GM23338 (cell line): ENCODE measurements at places on chromosomes 1 and 21.

DNA sequence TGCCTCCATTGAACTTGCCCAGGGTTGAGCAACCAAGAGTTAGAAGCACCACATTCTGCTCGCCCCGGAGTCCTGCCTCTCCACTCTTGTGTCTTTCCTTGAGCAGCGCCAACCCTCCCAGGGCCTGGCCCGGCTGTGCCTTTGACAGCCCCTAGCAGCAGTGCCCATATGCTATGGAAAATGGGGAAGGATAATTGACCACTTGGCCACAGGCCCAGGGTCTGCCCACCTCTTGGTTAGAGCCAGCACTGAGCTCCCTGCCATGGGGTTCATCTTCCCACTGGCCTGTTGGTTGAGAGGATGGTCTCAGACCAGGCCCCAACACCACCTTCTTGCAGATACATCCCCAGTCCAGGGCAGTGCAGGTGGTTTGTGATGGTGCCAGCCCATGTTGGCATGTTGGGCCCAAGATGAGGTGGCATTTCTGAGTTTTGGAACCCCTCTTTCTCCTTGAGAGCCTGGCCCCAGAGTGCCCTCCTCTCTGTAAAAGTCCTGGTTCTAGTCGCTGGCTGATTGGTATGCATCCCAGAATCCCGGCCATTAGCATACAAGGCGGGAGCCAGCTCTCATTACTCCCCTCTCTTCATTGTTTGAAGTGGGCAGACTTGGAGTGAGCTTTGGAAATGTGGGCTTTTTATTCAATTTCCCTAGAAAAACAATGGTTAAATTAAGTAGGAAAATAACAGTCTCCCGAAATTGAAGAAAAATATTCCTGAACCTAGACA, 7.6 kb downstream of the ARHGEF10L start:
- DNase-seq, result peak; percentile 86

GRCh38 chr1:53642215-53642555, 96.8 kb downstream of the GLIS1 start:
- DNase-seq, result no peak

DNA sequence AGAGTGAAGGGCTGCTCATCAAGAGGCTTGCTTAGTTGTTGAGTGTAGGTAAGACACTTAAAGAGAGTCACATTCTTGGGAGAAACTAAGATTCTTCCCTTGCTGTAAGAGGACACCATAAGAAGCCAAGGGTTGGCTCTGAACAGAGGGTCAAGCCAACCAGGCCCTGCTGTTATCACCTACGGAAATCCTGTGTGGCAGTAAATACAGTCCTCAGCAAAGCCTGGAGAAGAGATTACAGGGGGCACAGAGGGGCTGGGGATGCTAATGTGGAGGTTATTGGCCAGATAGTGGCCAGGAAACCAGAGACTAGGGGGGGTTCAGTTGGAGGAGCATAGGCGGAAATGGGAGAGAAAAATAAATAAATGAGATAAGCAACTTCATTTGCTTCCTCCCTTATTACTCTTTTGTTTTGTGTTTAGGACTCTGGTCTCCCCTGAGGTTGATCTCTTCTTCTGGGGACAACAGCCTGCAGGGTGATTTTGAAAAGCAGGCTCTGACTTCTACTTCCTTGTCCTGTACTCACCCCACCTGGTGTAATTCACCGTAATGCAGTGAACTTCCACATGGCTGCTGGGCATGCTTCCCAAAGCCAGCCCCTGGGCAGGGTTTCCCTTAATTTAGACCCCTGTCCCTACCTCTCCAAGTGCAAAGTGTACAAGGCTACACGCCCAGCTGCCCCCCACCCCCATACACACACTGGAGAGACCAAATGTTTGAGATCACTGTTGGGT, 40.9 kb downstream of the MTARC1 start:
- DNase-seq, result no peak

GRCh38 chr1:63675420-63675931, 82.3 kb downstream of the PGM1 start:
- DNase-seq, result no peak

DNA sequence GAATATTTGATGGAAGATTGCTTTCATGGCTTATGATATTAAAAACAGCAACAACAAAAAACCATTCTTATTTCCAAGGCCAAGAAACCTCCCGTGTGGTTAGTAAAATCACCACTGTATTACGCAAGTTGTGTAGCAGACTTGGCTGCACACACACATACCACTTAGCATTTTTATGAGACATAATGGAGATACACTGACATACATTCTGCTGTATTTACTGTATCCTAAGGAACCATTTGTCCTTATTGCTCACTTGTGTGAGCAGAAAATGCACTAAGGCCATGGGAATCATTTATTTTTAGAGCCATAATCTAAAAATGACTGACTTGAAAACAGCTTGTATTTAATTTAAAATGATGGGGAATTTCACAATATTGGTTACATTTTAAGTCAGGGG, 584 bp upstream of the C1orf141 start:
- no peak for DNase-seq

- DNase-seq, result no peak
These were observed 27.9 kb downstream of the PCSK9 start for GRCh38 chr1:55067022-55067778.

- DNase-seq, result no peak
These were observed 67.4 kb upstream of the ARTN start for GRCh38 chr1:43866201-43866600.

DNA sequence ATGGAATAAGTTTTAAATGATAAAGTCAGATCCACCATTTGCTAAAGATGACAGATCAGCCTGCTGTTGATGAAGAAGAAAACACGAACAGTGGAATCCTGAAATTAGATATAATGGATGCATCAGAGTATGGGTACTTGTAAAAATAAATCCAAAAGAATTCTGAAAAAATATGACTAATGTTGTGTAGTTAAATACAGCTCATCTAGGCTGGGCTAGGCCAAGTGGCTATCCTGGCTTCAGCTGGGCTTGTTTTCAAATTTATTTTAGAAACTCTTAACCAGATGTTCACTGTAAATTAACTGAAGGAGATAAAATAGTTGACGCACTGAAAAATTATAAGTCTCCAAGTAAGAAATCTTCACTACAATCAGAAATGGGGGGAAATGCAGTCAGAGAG, 7.4 kb upstream of the RGS2 start:
- DNase-seq, result no peak

- DNase-seq, result no peak
These were observed 62.0 kb upstream of the HOOK1 start for GRCh38 chr1:59752556-59753414.

GRCh38 chr1:10189659-10190058, 20.7 kb upstream of the KIF1B start:
- DNase-seq, result no peak

DNA sequence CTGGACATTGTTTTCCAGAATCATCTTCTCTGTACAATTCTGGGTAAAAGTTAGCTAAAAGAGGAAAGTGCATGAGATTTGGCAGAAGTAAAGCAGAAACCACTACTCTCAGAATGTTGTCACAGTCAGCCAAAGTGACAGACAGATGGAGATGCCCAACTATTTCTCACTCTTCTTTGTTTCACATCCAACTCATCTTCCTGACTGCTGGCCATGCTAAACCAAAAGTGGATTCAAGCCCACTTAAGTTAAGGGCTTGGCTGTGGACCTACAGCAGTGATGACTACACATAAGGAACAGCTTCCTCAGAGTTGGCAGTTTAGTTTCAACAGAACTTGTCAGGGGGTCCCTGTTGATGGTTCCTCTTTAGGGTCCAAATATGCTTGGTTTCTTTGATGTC, 730.2 kb downstream of the LRRIQ3 start:
- DNase-seq, result no peak

- DNase-seq, result no peak
These were observed 275.9 kb upstream of the C1orf105 start for GRCh38 chr1:172144445-172145061.
